Amniotic epithelial cell (primary cell): ENCODE measurements at places on chromosomes 5 and 9.
A peak's percentile ranks its signal among the peaks of the same experiment; 100 is the strongest.

DNA sequence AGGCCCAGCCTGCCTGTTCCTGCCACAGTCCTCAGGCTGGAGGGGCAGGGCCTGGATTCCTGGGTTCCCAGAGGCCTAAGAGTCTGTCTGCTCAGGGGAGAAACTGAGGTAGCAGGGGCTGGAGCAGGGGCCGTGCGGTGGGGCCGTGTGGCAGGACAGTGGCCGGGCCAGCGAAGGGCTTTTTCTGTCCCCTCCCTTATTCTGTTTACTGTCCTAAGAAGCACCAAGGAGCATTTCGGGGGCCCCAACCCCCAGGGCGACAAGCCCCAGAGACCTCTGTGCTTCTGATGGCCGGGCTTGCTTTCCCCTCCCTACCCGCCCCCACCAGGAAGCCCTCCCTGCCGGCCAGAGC, 6.8 kb upstream of the ASB6 start:
- DNase-seq: no peak

DNA sequence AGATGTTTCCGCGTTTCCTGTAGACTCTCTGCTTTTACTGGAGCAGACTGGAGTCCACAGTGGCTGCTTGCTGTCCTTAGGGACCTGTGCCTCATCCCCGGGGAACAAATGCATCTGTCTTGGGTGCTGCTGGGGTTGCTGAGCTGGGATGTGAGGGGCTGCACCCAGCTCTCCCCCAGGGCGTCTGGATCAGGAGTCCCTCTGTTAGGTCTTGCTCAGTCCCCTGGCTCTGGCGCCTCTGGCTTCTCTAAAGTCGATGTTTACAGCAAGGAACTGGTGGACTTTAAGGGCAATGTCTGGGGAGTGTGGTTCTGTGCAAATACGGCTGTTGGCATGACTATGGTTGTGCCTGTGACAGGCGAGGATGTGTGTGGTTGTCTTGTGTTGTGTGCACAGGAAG, 91.4 kb downstream of the CACNA1B start:
- no peak for DNase-seq

DNA sequence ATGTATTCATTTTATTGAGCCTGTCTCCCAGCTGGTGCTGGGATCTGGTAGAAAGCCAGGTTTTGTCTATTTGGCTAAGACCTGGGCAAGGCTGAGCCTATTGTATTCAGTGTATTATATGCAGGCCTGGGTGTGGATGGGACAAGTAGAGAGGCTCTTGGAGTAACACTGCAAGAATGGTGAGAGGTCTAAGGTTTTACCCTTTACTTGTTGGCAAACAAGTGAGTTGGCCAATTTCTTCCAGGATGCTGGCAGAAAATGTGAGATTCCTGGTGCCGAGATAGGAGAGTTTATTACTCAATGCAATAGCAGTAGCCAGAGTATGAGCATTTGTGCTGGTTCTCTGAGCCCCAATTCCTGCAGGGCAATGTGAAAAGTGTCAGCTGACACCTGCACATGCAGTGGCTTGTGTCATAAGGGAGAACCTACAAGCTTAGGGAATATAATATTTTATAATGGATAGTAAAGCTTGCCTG, 141.7 kb upstream of the PRLR start:
- DNase-seq: peak; percentile 58

- no peak for DNase-seq
These were observed 56.9 kb downstream of the ZNF618 start for GRCh38 chr9:113932906-113933584.

- peak; percentile 57 for DNase-seq
These were observed 195.7 kb downstream of the PALM2AKAP2 start for GRCh38 chr9:109975574-109976295.

DNA sequence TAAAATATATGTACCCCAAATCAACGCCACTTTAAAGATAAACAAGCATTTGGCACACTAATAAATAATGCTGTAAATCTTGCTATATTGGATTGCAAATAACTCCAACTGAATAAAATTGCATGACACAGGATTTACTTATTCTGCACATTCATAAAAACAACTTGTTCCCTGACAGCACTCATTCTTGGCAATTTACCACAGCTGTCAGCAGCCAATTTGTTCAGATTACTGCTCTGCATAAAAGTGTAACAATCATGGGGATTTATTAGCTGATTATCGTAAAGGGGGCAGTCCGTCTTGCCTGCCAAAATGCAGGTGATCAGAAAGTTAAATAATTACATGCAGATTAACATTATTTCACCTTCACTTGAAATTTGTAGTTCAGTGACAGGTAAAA, 285.3 kb downstream of the SLF1 start:
- DNase-seq: no peak
